ENCODE measurements at places on chromosomes 2 and 18. TPM values are rescaled to one million over a fixed set of nuclear protein-coding genes. Genes with fewer than 3 reads are reported as not detected.

Gene SOWAHC
- 13.8 TPM for total RNA-seq

Gene C2orf78
- total RNA-seq = not detected

Gene LAPTM4A
- total RNA-seq = 136 TPM

Gene INPP1
- 10.2 TPM for total RNA-seq

Gene CLEC4F
- total RNA-seq = not detected

Gene SLC66A2
- total RNA-seq = 38.3 TPM

Gene IL36G
- total RNA-seq = not detected

Gene TXNDC2
- total RNA-seq = not detected

Gene GRP
- total RNA-seq = not detected

Gene CAPN14
- 0.28 TPM for total RNA-seq

Gene ANO7
- 0.85 TPM for total RNA-seq

Gene ABCG8
- total RNA-seq = not detected

Gene NEU4
- total RNA-seq = 0.28 TPM

Gene LIPG
- total RNA-seq = 48.9 TPM

Gene GCG
- total RNA-seq = not detected

Gene STAT1
- total RNA-seq = 202 TPM

Gene FSHR
- total RNA-seq = not detected

Gene SULT1C2
- under 0.01 TPM for total RNA-seq

Gene ONECUT2
- total RNA-seq = under 0.01 TPM

Gene LOXL3
- total RNA-seq = 147 TPM

All from regular cardiac myocyte (primary cell).